ENCODE measurements at places on chromosomes 7 and 10.

DNA sequence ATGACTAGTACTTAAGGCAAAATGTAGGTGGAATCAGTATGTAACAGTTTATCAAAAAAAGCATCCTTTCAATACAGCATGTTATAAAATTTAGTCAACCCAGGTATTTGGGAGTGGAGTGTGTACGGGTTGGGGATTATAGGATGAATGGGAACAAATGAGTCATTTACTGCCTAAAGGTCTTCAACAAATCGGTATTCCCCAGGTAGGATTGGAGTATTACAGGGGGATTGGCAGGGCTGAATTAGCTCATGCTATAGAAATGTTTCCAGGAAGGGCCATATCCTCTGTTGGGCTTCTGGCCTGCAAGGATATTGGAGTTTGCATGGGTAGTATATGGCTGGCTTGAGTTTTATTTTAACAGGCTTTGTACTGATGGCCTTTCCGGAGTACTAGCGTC lies 723.7 kb downstream of the SORCS1 start:
- DNase-seq: no peak

- DNase-seq: peak; percentile 77
Observed at GRCh38 chr7:128755819-128756476, 16.8 kb downstream of the CALU start.

- DNase-seq: peak; percentile 73
Observed at GRCh38 chr7:97187067-97187466, 69.6 kb downstream of the SDHAF3 start.

DNA sequence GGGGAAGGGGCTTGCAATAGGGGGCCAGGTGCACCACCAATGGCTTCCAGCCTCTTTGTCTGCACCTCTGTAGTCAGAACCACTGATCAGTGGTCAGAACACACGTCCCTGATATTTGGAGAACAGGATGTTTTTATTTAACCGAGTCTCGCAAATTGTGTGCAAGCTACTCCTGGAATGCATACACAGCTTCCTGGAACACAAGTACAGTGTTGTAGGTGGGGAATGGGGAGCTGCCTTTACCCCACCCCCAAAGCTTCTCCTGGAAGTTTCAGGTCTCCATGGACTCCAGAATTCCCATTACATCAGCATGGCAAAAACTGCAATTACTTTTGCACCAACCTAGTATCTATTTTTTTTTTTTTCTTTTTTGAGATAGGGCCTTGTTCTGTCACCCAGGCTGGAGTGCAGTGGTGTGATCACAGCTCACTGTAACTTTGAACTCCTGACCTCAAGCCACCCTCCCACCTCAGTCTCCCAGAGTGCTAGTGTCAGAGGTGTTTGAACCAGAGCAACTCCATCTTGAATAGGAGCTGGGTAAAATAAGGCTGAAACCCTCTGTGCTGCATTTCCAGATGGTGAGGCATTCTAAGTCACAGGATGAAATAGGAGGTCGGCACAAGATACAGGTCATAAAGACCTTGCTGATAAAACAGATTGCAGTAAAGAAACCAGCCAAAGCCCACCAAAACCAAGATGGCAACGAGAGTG lies 374.0 kb downstream of the CALN1 start:
- no peak for DNase-seq

GRCh38 chr10:22684699-22685098 lies 29.7 kb downstream of the PIP4K2A start:
- no peak for DNase-seq

DNA sequence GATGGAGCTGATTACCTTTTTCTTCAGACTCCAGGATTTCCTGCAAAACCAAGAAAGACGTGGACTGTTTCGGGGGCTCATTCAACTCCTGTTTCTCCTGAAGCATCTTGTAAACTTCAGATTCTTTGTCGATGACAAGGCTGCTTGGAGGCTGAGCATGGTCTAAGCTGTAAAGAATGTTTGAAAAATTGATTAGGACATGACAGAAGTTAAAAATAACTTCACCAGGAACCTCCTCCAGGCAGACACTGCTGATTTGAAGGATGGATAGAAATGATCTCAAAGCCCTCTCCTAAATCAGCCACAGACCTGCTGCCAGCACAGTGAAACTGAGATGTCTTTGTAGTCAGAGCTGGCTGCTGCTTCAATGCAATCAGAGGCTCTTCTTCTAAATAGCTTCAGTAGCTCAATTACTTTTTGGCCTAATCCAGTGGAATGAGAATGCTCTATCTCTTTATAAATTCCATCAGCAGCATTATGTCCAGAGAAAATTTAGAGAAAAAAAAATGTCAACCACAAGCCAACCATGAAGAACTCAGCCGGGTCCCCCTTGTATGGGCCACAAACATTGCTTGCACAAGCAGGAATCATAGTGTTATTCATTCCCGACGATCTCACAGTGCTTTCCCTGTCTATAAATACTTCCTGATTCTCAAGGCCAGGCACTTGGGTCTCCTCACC lies 43.5 kb downstream of the PDLIM1 start:
- DNase-seq: peak; percentile 71

GRCh38 chr10:111247781-111248389 lies 171.1 kb downstream of the ADRA2A start:
- no peak for DNase-seq

DNA sequence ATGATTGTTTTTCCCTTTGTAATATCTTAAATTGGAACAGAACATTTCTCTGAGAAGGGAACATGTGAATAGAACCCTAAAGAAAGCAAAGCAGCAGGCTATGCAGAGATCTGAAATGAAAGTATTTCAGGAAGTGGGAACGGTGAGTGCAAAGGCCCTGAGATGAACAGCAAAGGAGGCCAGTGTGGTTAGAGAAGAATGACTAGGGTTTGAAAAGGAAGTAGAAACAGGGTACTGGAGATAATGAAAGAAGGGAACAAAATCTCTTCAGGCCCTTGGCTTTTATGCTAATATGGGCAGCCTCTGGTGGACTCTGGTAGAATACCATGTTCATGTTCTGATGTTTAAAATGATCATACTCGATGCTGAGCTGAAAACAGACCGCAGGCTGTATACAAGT lies 22.2 kb downstream of the ARHGAP21 start:
- peak; percentile 39 for DNase-seq

DNA sequence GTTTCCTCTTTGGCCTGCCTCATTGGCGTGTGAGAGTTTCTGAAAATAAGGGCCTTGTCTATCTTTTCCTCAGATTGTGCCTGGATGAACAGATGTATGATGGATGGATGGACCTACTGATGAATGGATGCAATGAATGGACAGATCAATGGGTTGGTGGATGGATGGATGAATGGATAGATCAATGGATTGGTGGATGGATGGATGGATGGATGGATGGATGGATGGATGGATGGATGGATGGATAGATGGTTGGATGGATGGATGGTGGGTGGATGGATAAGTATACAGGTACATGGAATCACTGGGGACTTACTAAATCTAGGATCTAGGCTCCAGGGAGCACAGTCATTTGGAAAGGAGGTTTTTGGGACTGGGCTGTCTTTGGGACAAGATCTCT lies 331.9 kb downstream of the GRID1 start:
- no peak for DNase-seq

DNA sequence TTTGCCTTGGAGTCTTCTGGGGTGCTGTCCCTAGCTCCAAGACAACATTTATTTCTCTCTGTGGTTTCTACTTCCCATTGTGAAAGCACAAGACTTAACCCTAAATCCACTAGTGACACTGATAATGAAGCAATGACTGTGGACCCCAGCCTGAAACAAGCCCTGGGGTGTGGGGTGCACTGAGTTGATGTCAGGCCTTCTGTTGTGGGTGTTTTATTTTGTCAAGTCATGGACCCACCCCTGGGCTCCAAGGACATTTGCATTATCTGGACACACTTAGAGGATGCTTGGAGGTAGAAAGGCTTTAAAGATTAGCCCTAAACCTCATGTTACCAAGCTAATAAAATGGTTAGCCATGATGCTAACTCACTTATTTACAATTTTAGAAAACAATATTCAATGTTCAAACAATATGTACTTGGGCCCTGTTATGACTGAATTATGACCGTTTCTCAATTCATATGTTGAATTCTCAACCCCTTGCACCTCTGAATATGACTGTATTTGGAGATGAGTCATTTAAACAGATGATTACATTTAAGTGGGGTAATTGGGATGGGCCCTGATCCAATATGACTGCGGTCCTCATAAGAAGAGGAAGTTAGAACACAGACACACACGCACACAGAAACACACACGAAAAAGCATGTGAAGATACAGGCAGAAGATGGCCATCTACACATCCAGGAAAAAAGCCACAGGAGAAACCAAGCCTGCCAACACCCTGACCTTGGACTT lies 137.2 kb upstream of the IGFBP3 start:
- peak; percentile 83 for DNase-seq

- no peak for DNase-seq
Observed at GRCh38 chr7:133820584-133820983, 306.6 kb upstream of the LRGUK start.

DNA sequence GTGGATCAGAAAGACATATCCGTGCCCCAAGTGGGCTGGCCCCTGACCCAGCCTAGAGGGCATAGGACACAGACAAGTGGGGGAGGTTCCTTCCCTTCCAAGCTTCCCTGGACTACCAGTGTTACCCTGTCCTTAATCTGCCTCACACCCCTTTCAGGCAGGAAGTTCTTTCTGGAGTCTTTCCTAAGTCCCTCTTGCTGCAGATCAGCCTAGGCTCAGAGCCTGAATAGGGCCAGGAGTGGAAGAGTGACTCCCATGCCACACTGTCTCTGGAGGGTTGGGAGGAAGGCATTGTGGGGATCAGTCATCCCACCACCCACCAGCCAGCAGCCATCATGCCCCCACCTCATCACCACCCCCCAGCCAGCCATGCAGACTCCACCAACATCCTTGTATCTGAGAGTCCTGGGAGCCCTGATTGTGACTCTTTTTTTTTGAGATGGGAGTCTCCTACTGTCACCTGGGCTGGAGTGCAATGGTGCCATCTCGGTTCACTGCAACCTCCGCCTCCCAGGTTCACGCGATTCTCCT lies 22.6 kb downstream of the POLL start:
- DNase-seq: no peak

GRCh38 chr10:22560913-22561239 lies 153.5 kb downstream of the PIP4K2A start:
- no peak for DNase-seq

GRCh38 chr10:4069491-4069890 lies 284.5 kb upstream of the KLF6 start:
- peak; percentile 17 for DNase-seq

DNA sequence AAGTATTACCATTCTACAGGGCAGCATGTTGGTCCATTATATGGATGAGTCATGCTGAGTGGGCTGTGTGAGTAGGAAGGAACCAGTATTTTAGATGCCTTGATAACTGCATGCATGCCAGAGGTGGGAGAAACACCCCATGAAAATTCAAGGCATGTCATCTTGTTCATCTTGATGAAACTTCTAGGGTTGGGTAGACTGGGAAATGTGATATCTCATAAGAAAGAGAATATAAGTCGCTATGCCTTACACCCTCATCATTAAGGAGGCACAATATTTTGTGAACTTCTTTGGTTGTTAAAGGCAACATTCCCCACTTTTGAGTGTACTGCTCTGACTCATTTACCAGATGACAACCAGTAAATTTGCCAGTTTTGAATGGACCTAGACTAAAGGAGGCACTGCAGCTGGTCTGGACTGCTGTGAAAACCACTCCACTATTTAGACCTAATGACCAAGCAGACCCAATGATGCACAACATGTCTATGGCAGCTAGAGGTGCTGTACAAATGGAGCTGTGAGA lies 48.0 kb downstream of the ZNF365 start:
- peak; percentile 90 for DNase-seq

- peak; percentile 92 for DNase-seq
Observed at GRCh38 chr7:74587435-74588126, 69.9 kb upstream of the GTF2I start.

DNA sequence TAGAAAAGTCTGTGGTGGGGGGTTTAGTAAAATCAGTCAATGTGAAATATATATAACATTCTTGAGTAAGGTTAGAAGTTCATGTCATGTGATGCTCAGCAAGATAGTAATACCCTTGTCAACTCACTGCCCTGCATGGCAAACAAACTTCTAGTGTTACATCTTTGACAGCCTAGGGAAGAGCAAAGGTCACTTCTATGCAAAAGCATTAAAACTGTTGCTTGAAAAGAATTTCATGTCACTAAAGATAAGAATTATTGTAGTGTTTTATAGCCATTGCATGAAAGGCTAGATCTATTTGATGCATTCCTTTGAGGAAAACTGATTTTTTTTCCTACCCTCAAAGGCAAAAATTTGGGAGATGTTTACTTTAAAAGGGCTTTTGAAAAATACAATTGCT lies 176.0 kb downstream of the SKAP2 start:
- DNase-seq: no peak

- no peak for DNase-seq
Observed at GRCh38 chr7:129785685-129786514, 166.9 kb downstream of the UBE2H start.

DNA sequence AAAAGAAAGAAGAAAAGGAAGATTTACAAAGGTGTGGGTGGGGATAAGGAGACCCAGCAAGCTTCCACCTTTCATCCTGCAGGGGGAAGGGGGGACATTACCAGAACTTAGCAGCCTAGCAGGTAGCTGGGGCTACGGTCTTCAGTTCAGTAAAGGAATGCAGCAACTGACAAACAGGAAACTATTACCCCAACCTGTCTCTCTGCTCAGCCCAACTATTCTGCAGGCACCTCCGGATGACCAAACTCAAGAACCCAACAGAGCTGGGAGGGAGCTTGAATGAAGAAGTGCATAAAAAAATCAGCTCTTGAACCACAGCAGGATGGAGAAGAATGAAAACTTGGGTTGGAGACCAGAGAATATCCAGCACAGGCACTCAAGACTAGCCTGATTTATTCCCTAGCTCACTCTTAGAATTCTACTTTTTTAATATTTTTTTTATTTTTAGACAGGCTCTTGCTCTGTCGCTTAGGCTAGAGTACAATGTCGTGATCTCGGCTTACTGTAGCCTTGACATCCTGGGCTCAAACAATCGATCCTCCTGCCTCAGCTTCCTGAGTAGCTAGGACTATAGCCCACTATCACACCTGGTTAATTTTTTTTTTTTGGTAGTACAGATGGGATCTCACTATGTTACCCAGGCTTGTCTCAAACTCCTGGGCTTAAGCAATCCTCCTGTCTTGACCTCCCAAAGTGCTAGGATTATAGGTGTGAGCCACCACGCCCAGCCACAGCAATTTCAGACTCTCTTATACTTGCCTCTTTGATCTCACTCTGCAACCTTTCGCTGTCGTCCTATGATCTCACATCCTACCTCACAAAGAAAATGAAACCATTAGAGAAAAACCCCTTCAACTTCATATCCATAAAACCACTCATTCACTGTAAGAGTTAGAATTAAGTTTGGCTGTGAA lies 18.5 kb upstream of the C10orf67 start:
- DNase-seq: no peak

- DNase-seq: peak; percentile 93
Observed at GRCh38 chr10:8130973-8131911, 76.8 kb downstream of the GATA3 start.
